Nephron progenitor cell (in vitro differentiated cells): ENCODE measurements at places on chromosomes 2 and 18.

GRCh38 chr2:161651547-161651946, 27.3 kb downstream of the SLC4A10 start:
- no peak for DNase-seq

DNA sequence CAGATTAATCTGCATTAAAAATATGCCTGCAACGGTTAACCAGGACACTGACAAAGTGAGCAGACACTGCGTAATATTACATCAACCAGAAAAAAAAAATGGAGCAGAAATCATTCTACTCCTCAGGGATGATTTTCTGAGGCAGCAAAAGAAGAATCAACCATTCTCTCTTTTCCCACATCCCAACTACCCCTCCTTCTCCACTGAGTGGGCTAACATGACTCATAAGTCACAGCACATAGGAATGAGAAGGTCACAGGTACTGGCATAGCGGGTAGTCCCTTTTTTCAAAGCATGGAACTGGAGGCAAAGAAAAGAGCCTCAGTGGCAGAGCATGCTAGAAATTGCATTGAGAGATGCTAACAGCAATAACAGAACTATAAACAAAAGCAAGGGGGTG, 54.3 kb upstream of the TSPYL6 start:
- no peak for DNase-seq

GRCh38 chr2:118148133-118148532, 59.9 kb downstream of the INSIG2 start:
- no peak for DNase-seq

DNA sequence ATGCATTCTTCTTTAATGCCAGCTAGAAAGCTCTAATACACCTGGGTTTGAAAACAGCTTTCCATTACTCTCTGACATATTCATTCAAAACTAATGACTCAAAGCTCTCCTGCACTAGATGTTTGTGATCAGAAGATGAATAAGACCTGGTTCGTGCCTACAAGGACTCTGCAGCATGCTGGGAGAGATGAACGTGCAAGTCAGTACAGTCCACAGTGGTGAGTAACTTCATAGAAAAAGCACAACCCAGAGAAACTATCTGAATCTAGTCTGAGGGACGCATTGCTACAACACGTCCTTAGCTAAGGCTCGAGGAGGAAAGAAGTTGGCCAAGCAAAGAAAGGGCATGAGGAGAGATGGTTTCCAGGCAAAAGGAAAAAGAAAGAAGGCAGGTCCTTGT, 234.3 kb downstream of the OSR1 start:
- DNase-seq, result no peak

- DNase-seq, result no peak
Measured at GRCh38 chr18:56945171-56946083, 201.5 kb upstream of the BOD1L2 start.
